Activated CD4-positive, CD25-positive, alpha-beta regulatory T cell treated with anti-CD3 and anti-CD28 coated beads, Interleukin-2, amount 50 U/mL, for 16 hours (primary cell): ENCODE measurements at places on chromosomes 2 and 18.

- no peak for DNase-seq
Observed at GRCh38 chr2:13917958-13918357, 714.6 kb upstream of the LRATD1 start.

DNA sequence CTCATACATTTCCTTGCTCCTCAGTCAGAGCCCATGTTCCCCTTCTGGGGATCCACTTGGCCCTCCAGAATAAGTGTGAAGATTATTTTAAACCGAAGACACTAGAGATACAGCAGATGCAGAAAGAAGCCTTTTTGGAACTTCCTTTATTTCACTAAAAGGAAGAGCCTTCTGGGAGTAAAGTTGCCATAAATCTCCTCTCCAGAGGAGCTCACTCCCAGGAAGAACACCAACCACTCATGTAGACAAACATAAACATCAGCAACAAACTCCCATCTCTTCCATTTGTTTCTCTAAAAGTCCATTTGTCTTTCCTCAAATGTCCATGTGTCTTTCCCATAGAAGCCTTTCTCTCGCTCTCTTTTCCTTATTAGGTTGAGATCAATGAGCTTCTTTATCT, 62.4 kb upstream of the MSH6 start:
- DNase-seq, result no peak

GRCh38 chr2:74472945-74473258, 422 bp upstream of the MRPL53 start:
- DNase-seq, result no peak

- no peak for DNase-seq
Observed at GRCh38 chr2:69310111-69311023, 76.7 kb downstream of the GFPT1 start.

- DNase-seq, result no peak
Observed at GRCh38 chr2:183063083-183063482, 15.5 kb upstream of the DUSP19 start.

GRCh38 chr2:39704540-39704939, 38.8 kb downstream of the TMEM178A start:
- DNase-seq, result no peak

DNA sequence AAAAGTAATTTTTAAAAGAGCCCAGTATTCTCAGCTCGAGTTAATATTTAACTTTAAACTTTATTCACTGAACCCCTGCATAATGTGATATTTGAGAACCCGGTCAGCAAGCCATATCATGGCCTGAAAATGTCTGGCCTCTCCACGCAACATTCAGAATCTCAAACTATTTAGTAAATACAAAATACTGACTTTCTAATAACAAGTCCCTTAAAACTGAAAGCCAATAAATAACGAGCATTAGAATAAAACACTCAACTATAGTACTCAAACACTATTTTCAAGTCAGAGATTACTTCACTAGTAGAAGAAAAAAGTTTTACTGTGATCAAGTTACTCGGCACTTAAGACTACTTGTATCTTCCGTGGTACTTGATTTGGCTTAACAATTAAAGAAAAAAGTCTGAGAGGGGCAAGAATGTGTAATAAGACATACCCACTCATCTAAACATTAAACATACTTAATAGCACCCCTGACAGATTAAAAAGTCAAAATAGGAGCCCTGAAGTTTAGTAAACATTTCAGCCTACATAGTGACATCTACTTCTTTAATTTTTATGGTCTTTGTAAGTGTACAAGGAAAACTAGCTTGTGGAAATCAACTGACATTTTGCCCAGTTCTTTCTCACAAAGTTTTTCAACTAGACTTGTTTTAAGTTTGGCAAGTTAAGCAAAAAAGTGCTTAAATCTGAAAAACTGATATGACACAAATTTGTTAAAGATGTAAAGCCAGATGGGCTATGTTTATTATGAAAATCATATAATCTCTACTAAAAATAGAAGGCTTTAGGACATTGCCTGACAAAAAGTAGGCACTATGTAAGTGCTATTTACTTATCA, 38.2 kb downstream of the RTN4 start:
- no peak for DNase-seq
